Left ventricle myocardium inferior (tissue), 1 donor: ENCODE measurements at places on chromosomes 11 and 22. TPM values are rescaled to one million over a fixed set of nuclear protein-coding genes. Genes with fewer than 3 reads are reported as not detected.
A peak's percentile ranks its signal among the peaks of the same experiment; 100 is the strongest.

DNA sequence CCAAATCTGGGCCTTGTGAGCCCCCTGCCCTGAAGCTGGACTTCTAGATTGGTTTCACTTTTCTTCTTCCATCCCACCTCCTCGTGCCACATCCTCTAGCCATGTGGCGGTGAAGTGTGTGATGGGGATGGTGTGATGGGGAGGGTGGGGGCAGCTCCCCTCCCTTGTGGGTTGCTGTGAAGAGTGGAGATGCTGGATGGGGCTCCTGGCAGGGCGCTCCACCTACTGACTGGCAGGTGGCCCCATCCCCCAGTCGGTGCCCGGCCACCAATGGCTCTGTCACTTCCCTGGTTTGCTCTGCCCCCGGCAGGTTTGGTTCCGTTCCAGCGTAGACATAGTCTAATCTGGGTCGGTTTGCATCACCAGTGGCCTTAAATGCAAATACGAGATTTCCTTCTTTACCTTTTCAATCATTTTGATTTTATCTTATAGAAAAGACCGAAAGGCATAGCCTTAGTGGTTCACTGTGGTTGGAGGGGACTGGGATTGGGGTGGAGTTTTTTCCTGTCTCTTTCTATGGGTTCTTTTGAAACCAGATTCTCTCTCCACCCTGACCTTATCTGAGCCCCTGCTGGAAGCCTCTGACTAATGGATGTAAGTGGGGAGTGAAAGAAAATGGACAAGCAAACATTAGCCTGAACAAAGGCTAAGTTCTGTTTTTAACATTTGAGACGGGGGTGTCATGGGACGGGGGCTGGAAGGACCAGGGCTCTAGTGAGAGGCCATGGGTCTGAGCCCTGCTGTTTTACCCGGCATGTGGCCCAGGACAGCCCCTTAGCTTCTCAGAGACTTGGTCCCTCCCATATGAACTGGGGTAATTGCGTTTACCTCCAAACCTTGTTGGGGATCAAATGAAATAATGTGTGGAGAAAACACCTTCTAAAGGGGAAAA, 149.3 kb downstream of the CACNA1I start:
- peaks cover 84% of the 10 kb centered on the region for H3K27me3 ChIP-seq
- no peaks in the 10 kb centered on the region for H3K36me3 ChIP-seq
- no peak for DNase-seq
- no peak overlapping the region for H3K27ac ChIP-seq
- H3K4me1 ChIP-seq = no peaks in the 10 kb centered on the region

DNA sequence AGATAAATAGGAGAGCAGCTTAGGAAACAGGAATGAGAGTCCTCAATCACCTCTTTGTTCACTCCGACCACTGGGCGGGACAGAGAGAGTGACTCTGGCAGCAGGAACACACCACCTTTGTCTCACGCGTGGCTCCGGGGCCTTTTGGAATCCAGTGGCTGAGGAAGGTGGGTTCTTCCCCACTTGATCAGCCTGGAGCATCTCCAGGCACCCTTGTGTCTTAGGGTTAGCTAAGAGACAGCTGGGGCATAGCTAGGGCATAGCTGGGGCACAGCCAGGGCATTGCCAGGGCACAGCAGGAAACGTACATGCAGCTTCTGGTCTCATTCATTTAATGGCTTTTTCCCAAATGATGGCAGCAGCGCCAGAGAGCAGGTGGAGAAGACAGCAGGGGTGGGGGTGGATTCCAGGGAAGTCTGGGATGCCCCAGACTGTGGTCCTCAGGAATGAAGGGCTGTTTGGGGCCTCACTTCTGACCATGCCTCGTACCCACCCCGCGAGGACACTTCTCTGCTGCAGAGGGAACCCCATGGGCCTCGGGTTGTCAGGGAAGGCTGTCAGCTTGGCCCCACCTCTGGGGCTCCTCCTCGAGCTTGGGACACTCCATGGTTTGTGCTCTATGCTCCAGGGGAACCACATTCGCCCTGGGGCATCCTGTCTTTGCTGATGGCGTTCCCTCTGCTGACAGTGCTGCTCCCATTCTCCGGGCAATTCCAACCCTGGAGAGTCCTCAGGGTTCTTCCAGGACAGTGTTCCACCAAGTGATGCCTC, 30.4 kb upstream of the SHANK2 start:
- H3K36me3 ChIP-seq = no peaks in the 10 kb centered on the region
- no peak for DNase-seq
- peaks cover 62% of the 10 kb centered on the region for H3K27me3 ChIP-seq
- no peak overlapping the region for H3K27ac ChIP-seq

GRCh38 chr11:64601605-64602465, 10.8 kb downstream of the SLC22A12 start:
- no peaks in the 10 kb centered on the region for H3K4me1 ChIP-seq
- H3K36me3 ChIP-seq = no peaks in the 10 kb centered on the region
- no peak overlapping the region for H3K4me3 ChIP-seq

DNA sequence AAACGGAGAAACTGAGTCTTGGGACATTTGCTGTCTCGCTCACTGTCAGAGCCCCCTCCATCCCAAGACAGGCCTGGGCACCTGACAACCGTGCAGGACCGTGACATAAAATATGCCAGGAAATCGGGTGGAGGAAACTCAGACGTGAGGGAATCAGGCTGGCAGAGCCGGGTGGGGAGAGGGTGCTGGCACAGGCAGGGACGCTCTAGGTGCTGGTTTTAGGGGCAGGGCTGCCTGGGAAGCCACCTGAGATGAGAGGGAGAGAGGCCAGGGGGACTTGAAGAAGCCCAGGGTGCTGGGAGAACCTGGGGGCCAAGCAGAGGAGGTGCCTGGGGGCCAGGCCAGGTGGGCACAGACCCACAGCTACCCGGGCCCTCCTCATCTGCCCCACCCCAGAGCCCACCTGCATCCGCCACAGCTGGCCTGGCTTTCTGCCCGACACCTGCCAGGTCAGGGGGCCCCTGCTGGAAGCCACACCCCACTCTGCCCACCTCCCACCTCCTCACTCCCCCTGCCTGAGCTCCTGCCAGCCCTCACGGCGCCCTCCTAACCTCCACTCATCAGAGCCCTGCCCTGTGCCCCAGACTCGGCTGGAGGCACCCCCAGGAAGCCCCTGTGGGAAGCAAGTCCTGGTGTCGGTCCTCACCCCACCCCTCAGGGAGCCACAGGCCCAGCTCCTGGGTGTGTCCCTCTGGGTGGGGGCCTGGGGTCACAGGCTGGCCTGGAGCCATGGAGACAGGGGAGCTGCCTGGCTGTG, 27.3 kb upstream of the MUC5AC start:
- H3K27ac ChIP-seq = no peak overlapping the region
- no peaks in the 10 kb centered on the region for H3K4me1 ChIP-seq
- H3K36me3 ChIP-seq = no peaks in the 10 kb centered on the region
- H3K27me3 ChIP-seq = peaks cover 53% of the 10 kb centered on the region
- DNase-seq = no peak

GRCh38 chr11:92839450-92839849, 130.0 kb upstream of the MTNR1B start:
- no peak for DNase-seq
- H3K27me3 ChIP-seq = peaks cover 6% of the 10 kb centered on the region
- no peaks in the 10 kb centered on the region for H3K36me3 ChIP-seq
- H3K27ac ChIP-seq = no peak overlapping the region
- no peaks in the 10 kb centered on the region for H3K4me1 ChIP-seq
- H3K4me3 ChIP-seq = no peak overlapping the region

- H3K27me3 ChIP-seq = no peaks in the 10 kb centered on the region
- peaks cover 60% of the 10 kb centered on the region for H3K4me1 ChIP-seq
- H3K27ac ChIP-seq = peak overlapping the region; percentile 2
- no peak overlapping the region for H3K4me3 ChIP-seq
- DNase-seq = peak; percentile 78
- no peaks in the 10 kb centered on the region for H3K36me3 ChIP-seq
These were observed 101.1 kb upstream of the PITPNB start for GRCh38 chr22:28019881-28020861.

- no peaks in the 10 kb centered on the region for H3K36me3 ChIP-seq
- no peaks in the 10 kb centered on the region for H3K4me1 ChIP-seq
- H3K27ac ChIP-seq = no peak overlapping the region
- no peaks in the 10 kb centered on the region for H3K27me3 ChIP-seq
- H3K4me3 ChIP-seq = no peak overlapping the region
These were observed 155.7 kb upstream of the ARHGAP20 start for GRCh38 chr11:110867951-110868350.

DNA sequence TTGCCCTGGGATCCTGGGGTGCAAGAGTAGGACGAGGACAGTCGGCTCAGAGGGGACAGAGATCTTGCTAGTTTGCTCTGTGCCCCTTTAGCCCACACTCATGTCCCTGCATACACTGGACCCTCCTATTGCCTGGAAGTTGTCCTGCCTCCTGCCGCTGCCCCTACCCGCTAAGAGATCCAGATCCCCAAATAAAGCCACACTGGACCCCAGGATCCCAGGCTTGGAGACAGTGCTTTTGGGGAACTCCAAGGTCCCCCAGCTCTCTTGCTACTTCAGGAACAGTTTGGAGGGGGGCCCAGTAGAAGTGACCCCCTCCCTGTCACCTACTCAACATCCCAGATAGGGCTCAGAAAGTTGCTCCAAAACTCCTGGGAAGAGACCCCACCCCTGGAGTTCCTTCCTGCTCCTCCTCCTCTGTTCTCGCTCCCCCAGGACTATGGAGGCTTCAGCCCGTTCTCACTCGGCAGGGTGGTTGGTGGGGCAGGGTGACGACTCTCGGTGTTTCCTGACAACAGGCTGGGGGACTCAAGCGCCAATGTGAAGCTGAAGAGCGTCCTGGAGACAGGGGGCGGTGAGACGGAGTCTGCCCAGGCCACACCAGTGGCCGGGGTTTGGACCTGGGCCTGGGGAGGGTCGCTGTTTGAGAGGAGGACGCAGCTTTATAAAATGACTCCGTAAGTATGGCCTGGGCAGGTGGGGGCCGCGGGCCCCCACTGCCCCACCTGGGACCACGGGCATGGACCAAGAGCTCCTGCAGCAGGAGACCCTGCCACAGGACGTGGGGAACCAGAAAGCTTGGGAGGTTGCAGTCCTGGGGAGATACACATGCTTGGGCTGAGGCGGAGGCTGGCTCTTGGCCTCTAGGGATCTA, 19.2 kb upstream of the TUB start:
- no peaks in the 10 kb centered on the region for H3K36me3 ChIP-seq
- H3K27me3 ChIP-seq = no peaks in the 10 kb centered on the region
- DNase-seq = no peak
- no peak overlapping the region for H3K4me3 ChIP-seq
- peak overlapping the region; percentile 86 for H3K27ac ChIP-seq

DNA sequence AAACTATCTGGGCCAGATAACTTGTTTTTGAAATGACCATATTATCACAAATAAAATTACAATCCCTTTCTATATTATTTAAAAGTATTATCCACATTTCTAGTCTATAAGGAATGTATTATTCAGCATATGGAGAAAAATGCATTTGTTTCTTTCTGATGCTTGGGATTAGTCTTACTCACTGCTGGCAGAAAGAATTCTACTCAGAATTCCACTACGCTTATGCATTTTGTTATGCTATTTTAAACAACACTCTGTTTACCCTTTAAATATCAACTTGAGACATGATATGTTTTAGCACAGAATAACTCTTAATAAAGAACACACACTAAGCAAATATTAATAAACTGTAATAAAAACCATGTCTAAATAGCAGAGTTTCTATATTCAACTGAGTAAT, 77.6 kb upstream of the ANO3 start:
- H3K27me3 ChIP-seq = no peaks in the 10 kb centered on the region
- H3K36me3 ChIP-seq = no peaks in the 10 kb centered on the region
- DNase-seq = no peak
- no peaks in the 10 kb centered on the region for H3K4me1 ChIP-seq
- H3K27ac ChIP-seq = no peak overlapping the region

DNA sequence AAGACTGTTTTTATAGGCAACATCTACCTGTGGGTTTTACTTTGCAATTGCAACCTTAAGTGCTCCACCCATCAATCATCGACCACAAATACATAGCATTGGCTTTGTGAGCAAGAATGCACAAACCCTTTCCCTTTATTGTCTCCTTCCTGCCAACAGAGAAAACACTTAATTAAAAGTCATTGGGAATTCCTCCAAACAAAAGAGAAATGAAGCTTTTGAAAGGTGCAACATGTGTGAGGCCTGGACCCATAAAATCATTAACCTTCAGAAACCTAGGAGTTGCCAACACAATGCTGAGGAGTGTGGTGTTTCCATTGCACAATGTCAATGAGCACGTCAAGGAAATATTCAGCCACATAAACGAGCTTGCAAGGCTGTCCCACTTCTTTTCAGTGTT, 223.2 kb downstream of the BLID start:
- H3K4me1 ChIP-seq = peaks cover 25% of the 10 kb centered on the region
- H3K27me3 ChIP-seq = no peaks in the 10 kb centered on the region
- DNase-seq = no peak
- no peaks in the 10 kb centered on the region for H3K36me3 ChIP-seq
- no peak overlapping the region for H3K27ac ChIP-seq

- DNase-seq = no peak
- no peaks in the 10 kb centered on the region for H3K27me3 ChIP-seq
- no peak overlapping the region for H3K27ac ChIP-seq
- H3K4me1 ChIP-seq = no peaks in the 10 kb centered on the region
- no peak overlapping the region for H3K4me3 ChIP-seq
These were observed 1.9 kb downstream of the SMTNL1 start for GRCh38 chr11:57539342-57539741.

GRCh38 chr11:33701302-33702230, 940 bp upstream of the C11orf91 start:
- peaks cover 97% of the 10 kb centered on the region for H3K4me1 ChIP-seq
- H3K27ac ChIP-seq = peak overlapping the region; percentile 89
- DNase-seq = no peak
- H3K27me3 ChIP-seq = no peaks in the 10 kb centered on the region

GRCh38 chr22:24355574-24355973, 71.8 kb upstream of the ADORA2A start:
- H3K4me1 ChIP-seq = peaks cover 20% of the 10 kb centered on the region
- no peak overlapping the region for H3K4me3 ChIP-seq
- no peak overlapping the region for H3K27ac ChIP-seq
- H3K36me3 ChIP-seq = peaks cover 44% of the 10 kb centered on the region

GRCh38 chr22:37219533-37219932, 7.3 kb upstream of the SSTR3 start:
- H3K27ac ChIP-seq = no peak overlapping the region
- no peak overlapping the region for H3K4me3 ChIP-seq
- no peaks in the 10 kb centered on the region for H3K4me1 ChIP-seq
- DNase-seq = no peak
- H3K27me3 ChIP-seq = peaks cover 93% of the 10 kb centered on the region

GRCh38 chr11:125128450-125128849, 17.0 kb upstream of the TMEM218 start:
- H3K27me3 ChIP-seq = peaks cover 41% of the 10 kb centered on the region
- no peaks in the 10 kb centered on the region for H3K36me3 ChIP-seq
- H3K27ac ChIP-seq = no peak overlapping the region
- H3K4me1 ChIP-seq = peaks cover 3% of the 10 kb centered on the region

DNA sequence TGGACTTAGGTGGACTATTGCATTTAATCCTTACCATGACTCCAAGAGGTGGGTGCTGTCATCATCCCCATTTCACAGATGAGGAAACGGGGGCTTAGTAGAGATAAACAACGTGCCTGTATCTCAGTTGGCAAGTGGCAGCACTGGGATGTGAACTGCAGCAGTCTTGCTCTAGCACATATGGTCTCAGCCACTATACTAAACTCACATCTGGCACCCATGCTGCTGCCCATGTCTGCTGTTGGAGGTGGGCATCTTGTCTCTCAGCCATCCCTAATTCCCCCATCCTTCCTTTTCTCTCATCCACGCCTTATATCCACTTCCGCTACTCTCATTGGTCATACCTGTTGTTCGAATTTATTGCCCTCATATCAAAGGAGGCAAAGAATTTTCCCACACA, 3.8 kb downstream of the PRG3 start:
- H3K27me3 ChIP-seq = peaks cover 20% of the 10 kb centered on the region
- DNase-seq = no peak
- peaks cover 20% of the 10 kb centered on the region for H3K4me1 ChIP-seq
- no peaks in the 10 kb centered on the region for H3K36me3 ChIP-seq
- H3K27ac ChIP-seq = no peak overlapping the region

The DEUP1 gene
- total RNA-seq = not detected

The OR56A4 gene
- not detected for total RNA-seq

The POU2AF2 gene
- not detected for total RNA-seq

The GRIA4 gene
- total RNA-seq = not detected

The OR8D4 gene
- not detected for total RNA-seq

The ATXN10 gene
- total RNA-seq = 148 TPM

The CCDC15 gene
- total RNA-seq = 0.25 TPM

The FAM180B gene
- total RNA-seq = 0.22 TPM
